ENCODE measurements at places on chromosomes 6 and 20.

- DNase-seq: peak; percentile 62
Observed at GRCh38 chr20:17617868-17618672, 48.2 kb downstream of the DSTN start.

DNA sequence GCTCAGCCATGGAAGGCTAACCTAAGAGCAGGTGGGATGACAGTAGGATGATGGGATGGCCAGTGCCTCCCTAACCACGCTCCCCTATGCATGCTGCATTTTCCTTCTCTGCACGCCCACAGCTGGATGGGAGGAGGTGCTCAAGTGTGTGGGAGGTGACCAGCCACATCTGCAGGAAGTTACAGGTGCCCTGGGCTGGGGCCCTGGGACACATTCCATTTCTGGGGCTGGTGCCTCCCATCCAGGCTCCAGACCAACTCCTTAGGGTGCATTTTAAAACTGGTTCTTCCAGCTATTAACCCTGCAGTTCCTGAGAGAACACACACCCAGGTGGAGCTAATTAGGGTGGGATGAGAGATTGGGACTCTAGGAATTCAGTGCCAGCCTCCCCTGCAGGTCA, 135.3 kb upstream of the ARMC2 start:
- DNase-seq: no peak

- DNase-seq: no peak
Observed at GRCh38 chr6:12748411-12748810, 31.8 kb downstream of the PHACTR1 start.

DNA sequence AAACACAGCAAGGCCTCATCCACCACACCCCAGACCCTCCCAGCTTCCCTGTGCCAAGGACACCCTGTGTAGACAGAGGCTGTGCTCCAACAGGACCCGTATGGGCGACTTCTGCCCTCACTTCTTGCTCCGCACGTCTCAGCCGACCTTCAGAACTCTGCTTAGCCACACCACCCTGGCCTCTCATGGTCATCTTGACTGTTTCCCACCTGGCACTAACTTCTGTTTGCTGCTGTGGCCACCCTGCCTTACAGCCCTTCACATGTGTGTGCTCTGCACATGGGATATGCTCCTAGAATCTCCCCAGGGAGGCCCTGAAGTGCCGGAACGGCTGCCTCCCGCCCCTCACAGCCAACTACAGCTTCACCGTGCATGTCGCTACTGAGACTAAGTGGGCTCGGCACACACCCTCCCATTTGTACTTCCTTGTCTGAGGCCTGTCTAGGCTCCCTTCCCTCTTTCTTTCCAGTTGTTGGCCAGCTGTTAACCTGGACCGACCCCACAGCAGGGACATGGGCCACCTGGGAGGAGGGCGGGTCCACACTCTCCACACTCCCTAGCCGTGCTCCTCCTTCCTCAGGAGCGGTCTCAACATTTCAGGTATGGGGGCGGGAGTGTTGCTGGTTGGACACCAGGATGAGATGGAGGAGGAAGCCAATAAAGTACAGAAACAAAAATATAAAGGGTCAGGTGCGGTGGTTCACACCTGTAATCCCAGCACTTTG, 69.6 kb downstream of the PYGB start:
- DNase-seq: no peak

DNA sequence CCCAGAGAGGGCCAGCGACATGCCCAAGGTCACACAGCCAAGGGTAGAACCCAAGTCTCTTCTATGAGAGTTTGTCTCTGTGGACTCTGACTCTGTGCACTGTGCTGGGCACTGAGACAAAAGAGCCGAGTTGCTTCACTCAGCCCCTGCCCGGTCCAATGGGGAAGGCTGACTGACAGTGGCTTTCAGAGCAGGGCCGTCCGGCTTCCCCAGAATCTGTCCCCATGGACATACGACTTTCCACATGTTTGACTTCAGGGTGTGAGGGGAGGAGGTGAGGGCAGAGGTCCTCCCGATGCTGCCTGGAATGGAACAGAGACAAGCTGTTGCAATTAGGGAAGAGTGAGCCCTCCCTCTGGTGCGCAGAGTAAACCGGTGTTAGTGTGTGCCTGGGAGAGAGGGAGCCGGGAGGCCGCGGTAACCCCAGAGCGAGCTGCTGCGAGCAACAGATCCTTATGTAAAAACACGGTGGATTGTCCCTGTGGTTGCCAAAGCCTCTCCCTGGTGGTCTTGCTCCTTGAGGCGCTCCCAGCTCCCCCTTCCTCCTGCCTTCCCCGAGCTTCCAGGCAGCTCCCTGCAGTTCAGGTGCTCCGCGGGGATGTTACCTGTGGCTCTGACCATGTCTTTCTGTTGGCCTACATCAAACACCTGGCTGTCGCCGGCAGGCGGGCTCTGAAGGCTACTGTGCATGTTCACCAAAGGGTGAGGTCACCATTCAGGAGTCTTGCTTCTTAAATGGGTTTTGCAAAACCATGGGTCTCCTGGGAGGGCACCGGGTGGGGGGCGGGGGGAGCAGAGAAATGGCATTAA, 672 bp downstream of the SIRPA start:
- no peak for DNase-seq

DNA sequence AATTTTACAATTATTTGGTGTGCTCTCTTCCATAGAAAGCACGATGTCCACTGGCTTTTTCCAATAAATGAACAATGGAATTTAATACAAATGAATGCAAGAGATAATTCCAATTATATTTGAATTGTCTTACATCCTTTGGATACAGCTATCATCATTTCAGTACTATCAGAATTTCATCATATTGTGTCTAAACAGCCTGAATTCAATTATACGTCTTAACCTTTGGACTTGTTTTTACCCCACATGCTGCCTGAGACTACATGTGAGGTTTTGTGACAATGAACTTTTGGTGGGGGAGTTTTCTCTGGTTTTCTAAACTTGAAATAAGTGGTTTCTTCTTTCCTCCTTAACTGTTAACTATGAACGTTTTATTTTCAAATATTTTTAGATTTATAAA, 1176.0 kb downstream of the EPHA7 start:
- no peak for DNase-seq

- no peak for DNase-seq
Observed at GRCh38 chr20:43255877-43256276, 66.2 kb upstream of the PTPRT start.

DNA sequence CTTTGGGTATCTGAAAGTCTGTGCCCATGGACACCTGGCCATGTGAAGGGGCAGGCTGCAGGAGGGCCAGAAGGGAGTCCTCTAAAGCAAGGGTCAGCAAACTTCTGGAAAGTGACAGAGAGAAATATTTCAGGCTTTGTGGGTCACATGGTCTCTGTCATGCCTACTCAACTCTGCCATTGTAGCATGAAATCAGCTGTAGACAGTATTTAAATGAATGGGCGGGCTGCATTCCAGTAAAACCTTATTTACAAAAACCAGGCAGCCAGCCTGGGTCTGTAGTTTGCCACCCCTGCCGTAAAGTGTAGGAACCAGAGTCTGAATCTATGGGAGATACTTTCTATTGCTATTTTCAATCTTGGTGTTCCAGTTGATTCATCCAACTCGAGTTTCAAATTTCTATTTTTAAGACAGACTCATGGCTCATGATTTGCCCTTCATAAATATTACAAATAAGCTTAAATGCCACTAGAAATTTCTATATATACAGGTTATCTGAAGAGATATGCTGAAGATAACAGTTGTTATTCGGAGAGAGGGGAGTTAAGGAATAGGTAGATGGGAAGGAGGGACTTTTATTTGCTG, 19.0 kb upstream of the ADGRF4 start:
- DNase-seq: no peak

DNA sequence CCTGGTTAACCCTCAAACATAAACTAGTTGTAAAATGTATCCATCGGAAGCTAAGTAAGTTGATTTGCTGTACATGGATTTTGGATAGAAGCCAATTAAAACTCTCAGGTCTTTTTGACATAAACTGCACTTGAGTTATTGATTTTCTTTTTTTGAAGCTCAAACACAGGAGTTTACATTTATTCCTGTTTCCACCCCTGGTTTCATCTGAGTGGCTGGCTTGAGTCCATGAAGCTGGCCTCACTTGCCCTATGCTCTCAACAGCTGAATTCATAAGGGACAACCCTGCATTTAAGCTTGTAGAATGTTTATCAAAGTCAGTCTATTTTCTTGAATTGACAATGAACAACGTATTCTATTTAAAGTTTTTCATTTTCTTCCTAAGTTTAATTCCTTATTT, 58.1 kb upstream of the PLEKHG1 start:
- no peak for DNase-seq

DNA sequence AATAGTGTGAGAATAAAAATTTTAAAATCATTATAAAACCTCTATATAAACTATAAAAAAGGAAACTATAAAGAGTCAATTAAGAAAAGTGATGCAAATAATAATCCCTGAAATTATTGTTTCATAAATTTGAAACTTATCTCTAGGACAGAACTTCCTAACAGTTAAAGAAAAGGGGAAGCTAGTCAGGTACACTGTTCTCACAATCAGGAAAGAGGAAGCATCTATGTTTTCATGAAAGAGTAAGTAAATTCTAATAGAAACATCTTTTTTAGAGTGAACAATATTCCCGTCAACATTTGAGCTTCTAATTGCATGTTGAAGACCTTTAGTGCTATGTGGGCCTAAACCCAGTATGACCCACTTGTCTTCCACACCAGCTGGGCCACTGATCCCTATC, 1.2 kb upstream of the ADGRF1 start:
- DNase-seq: no peak

GRCh38 chr20:56060486-56060885, 55.2 kb upstream of the CBLN4 start:
- DNase-seq: no peak

DNA sequence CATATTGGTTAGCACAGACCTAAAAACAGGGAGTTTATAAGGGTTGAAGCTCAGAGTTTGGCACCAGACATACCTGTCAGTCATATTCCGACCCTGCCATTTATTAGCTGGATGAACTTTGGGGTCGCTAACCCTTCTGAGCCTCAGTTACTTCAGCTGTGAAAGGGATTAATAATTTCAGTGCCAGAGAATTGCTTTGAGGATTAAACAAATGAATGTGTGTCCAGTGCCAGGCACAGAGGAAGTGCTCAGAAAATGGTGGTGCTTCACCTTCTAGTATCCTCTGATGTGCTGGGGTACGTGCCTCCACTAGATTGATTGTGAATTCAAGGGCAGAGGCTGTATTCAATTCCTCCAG, 4.1 kb upstream of the EPB41L1 start:
- no peak for DNase-seq

DNA sequence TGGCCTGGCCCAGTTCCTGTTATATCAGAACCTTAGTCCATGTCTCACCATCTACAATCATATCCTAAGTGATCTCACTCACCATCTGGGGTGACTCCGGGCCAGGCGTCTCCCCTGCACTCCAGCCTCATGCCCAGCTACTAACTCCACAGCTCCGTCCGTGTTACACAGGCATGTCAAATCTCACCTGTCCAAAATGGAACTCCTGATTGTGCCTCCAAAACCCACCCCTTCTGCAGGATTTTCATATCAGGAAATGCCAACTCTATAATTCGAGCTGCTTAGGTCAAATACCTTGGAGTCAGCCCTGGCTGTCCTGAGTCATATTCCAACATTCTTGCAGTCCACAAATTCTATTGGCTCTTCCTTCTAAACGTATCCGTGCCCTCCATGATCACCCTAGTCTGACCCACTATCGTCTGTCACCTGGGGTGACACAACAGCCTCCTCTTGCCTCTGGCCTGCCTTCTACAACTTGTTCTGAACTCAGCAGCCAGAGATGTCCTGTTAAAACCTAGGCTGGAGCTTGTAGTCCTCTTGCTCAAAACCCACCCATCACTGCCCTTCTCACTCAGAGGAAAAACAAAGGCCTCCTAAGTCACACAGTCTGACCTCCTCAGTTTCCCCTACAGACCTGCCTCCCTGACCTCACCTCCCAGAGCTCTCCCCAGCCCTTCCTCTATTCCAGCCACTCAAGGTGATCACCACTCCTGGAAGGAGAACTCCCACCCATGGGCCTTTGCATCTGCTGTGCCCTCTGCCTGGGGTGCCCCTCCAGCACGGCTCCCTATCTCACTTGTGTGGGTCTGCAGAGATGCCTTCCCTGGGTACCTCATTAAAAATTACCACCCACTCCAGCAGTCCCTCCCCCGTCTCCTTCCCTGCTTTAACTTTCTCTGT, 85.3 kb upstream of the SIRPA start:
- DNase-seq: peak; percentile 52

- DNase-seq: no peak
Observed at GRCh38 chr6:119476554-119476953, 127.0 kb upstream of the MAN1A1 start.

- no peak for DNase-seq
Observed at GRCh38 chr6:33766921-33767907, 20.5 kb upstream of the IP6K3 start.

- no peak for DNase-seq
Observed at GRCh38 chr20:20289331-20289730, 78.6 kb upstream of the INSM1 start.

GRCh38 chr6:127841811-127842210, 59.0 kb downstream of the THEMIS start:
- DNase-seq: no peak

- DNase-seq: no peak
Observed at GRCh38 chr6:116405138-116405537, 34.4 kb downstream of the DSE start.

DNA sequence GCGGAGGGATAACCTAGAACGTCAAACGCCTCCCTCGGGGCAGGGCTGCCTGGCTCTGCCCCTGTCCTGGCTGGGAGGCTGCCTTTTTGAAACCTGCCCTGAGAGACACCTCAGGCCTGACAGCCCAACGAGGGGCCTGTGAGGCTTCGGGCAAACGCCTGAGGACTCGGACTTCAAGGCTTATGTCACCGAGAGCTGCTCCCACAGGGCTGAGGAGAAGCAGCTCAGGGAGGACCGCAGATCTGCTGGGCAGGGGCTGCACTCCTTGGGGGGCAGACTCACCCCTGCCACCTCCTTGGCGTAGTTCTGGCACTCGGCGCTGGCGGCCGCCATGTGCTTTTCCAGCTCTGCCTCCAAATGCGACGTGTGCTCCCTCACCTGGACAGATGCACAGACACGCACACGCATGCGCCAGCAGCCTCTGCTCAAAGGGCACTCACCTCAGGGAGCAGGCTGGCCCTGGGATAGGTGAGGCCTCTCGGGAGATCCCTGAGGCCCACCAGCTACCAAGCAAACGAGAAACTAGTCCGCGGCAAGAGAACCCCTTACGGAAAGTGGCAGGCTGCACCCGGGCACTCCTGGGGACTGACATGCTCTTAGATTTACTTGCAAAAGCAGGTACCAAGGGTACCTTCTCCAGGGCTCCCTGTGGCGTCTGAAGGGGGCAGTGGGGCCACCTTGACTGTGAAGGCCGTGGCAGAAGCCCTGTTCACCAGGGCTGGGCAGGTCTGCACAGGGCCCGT, 49.6 kb downstream of the DSTN start:
- peak; percentile 51 for DNase-seq

DNA sequence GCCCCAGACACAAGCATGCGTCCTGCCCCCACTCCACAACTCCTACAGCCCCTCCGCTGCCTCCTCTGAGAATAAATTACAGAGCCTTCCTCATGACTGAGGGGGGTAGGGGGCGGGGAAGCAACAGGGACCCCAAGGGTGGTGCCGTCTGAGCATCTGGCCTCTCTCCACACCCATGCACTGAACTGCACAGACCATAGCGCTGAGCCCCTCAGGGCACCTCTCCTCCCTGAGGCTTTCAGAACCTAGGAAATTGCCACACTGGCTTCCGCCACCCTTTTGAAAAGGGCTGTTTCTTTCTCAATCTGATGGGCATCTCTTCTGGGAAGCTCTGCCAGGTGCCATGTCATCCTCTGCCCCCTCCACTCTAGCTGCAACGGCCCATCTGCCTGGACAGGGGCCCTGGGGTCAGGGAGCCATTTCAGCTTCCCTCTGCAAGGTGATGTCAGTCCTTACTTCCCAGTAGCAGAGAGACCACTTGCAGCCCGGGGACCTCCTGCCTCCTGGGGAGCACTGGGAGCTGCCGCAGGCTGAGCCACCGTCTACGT, 2.5 kb downstream of the CST7 start:
- DNase-seq: no peak

Data from type B pancreatic cell (in vitro differentiated cells).